ENCODE measurements at places on chromosomes 11 and 22.

DNA sequence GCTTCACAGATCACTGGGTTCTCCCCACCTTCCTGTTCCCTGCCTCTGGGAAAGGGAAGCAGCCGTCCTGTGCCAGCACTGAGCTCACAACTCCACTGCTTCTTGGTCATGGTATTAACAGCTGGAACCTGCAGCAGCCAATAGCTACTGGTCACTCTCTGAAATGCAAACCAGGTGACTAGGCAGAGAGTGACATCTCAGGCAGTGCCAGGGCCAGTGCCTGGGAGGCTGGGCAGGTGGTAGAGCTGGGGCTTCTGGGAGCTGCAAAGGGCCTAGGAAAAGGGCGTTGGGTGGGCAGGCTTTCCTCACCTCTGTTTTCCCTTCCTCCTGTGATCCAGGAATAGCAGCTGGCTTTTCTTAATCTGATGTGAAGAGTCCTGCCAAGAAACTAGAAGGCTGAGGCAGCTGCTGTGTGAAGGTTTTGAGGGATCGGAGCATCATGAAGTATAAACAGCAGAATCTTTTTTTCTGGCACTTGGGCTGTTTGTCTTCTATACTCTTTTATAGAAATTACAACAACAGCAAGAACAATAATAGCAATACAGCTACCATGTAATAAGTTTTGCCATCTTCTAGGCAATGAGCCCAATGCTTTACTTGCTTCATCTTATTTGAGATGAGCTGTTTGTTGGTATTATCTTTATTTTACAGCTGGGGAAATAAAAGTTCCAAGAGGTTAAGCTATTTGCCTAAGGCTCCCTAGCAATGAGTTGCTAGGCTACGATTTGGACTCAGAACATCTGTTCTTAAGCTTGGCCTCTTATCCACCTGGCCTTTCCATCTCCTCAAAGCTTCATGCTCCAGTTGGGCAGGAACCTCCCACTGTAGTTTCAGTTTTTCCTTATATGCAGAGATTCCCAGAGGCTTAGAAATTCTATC lies 22.0 kb upstream of the CD44 start:
- DNase-seq: no peak

DNA sequence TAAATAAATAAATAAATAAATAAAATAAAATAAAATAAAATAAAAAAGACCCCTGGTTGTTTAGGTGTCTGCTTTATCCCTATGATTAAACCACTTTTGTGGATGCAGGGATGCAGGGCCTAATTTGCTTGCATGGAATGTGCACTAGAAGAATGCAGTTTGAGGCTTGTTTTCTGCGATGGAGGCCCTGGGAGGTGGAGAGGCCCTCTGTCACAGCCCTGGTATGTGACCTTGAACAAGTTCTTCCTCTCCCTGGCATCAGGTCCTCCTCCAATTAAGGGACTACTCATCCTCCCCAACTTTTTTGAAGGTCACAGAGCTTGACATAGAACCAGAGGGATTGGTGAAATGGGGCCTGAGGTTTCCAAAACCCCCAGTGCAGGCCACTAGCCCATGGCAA lies 22.7 kb downstream of the KCNJ4 start:
- DNase-seq: no peak

DNA sequence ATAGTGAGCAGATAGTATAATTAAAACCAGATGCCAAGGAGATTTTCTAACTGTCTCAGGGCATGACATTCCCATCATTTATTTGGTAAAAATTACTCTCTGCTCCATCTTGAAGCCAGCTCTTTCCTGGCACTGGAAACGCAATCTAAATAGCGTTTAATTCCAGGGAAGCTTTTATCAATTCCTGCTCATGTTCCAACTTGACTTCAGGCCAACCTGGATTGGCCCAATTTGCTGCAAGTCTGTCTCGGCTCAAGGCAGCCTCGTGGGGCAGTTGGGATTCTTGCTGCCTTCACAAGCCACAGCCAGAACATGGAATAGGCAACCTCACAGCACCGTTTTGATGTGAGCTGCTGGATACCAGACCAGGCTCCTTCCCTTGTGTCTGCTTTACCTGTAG lies 1255.9 kb downstream of the TBC1D22A start:
- DNase-seq: no peak

DNA sequence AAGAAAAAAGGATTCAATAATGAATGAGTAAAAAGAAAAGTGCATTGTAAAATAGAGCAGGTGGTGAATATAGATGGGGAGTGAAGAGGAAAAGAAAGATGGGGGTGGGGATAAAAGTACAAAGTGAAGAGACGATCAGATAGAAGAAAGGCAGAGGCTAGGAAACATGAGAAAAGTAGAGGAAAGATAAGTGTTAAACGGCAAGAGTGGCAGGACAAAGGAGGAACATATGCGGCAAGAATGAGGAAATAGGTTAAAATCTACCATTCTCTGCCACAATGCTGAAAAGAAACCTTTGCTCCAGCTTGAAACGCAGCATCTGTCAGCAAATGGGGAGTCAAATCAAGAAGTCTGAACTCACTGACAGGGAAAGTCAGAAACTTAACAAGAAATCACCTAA lies 6.8 kb downstream of the FUT4 start:
- DNase-seq: no peak

DNA sequence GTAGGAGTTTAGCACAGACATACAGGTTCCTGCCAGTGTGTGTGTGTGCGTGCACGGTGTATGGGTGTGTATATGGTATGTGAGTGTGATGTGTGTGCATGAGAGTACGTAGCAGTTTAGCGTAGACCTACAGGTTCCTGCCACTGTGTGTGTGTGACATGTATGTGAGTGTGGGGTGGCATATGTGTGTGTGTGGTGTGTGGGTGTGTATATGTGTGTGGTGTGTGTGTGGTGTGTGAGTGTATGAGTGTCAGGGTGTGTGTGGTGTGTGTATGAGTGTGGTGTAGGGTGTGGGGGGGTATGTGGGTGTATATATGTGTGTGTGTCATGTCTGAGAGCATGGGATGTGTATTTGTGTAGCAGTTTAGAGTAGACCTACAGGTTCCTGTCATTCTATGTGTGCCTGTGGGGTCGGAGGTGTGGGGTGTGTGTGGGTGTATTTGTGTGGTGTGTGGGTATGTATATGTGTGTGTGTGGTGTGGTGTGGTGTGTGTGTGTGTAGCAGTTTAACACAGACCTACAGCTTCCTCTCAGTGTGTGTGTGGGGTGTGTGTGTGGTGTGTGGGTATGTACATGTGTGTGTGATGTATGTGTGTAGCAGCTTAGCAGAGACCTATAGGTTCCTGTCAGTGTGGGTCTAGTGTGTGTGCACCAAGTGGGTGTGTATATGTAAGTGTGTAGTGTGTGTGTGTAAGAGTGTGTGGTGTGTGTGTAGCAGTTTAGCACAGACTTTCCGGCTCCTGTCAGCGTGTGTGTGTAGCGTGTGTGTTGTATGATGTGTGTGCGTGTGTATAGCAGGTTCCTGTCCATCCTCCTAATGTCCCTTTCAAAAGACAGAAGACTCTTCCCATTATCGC lies 31.8 kb upstream of the TBCEL start:
- DNase-seq: no peak

GRCh38 chr22:41758231-41758630 lies 42.2 kb upstream of the CCDC134 start:
- no peak for DNase-seq

GRCh38 chr11:95291946-95292345 lies 60.9 kb upstream of the SESN3 start:
- no peak for DNase-seq

DNA sequence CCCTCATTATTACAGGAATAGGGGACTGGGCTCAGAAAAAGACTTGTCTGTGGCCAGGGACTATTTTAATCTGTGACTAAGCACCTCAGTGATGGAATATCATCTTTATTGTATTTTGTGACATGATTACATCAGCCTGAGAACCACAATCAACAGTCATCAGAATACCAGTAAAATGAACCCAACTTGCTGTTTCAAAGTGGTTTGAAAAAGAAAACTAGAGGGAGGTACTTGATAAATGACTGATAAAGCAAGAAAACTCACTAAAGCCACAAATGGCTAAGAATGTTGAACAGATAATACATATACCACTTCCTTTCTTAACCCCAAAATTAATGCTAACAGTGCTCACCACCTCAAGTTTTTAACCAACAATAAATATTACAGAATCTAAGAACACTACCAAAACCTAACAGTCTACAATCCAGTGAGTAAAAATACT lies 155.7 kb downstream of the ATG16L2 start:
- DNase-seq: no peak

- DNase-seq: no peak
Observed at GRCh38 chr11:58616594-58616993, 5.9 kb upstream of the CNTF start.

DNA sequence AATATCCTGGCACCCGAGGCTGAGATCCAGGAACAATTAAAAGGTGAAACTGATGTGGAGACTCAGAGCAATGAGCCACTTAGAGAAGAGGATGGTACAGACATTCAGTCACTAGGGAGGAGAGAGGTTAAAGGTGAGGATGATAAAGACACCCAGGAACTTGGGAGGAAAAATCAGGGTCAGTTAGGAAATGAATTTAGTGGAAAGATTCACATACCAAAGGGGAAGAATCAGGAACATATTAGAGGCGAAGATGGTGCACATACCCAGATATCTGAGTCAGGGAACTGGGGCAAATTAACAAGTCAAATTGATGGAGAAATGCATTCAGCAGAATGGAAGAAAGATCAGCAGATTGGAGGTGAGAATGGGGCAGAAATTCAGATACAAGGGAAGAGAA lies 4.1 kb upstream of the MEI1 start:
- DNase-seq: no peak
